ENCODE measurements at places on chromosomes 7 and 10. TPM values are rescaled to one million over a fixed set of nuclear protein-coding genes. Genes with fewer than 3 reads are reported as not detected.

The LBX1 gene
- not detected for total RNA-seq

The TRIP6 gene
- 120 TPM for total RNA-seq

The HGF gene
- total RNA-seq, result 20.9 TPM

The LIPK gene
- not detected for total RNA-seq

The STRIP2 gene
- total RNA-seq, result 0.52 TPM

The USP54 gene
- total RNA-seq, result 124 TPM

The SDK1 gene
- total RNA-seq, result 27.3 TPM

All from ureter (tissue), 1 donor.